Activated CD8-positive, alpha-beta memory T cell treated with anti-CD3 and anti-CD28 coated beads for 4 hours (primary cell): ENCODE measurements at places on chromosomes 4 and X.

GRCh38 chr4:109690690-109691410, 12.4 kb downstream of the CASP6 start:
- no peak for DNase-seq

DNA sequence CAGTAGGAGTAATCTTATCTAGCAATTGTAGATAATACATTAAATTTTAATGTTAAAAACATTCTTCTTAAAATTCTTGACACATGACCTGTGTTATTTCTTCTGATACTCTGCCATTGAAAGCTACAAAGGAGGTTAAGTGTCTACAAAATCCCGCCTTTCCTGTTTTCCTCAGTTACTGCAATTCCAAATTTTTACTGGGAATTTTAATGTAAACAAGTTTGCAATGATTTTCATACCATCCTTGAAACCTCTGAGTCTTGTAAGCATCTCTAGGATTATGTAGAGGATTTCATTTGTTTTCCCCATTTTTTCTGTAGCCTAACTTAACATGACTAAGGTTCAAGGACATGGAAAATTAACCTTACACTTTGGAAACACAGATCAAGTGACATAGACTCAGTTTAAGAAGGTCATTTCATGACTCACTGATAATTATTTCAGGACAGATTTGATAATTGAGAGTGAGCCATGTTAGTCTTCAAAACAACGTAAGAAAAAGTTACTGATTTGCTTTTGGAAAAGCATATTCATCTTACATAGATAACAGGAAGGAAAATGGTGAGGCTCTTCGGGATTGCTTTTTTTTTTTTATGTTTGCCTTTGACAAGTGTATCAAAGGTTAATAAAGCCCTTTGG, 39.6 kb upstream of the PDLIM5 start:
- no peak for DNase-seq

DNA sequence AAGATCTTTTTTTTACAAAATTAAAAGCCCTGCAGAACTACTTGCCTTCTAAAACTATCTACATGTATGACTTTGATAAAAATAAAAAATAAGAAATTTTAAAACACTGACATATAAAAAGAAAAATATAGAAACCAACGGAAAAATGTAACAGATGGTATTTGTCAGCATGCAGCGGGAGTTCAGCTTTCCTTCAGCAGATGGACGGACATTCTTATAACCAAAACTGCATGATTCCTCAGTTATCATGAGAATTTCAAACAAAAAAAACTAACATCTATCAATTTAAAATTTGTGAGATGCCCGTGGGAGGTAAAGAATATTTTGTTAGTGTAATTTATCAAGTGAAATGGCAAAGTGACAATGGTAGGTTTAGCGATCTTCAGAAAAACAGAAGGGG, 23.2 kb downstream of the RWDD4 start:
- no peak for DNase-seq

DNA sequence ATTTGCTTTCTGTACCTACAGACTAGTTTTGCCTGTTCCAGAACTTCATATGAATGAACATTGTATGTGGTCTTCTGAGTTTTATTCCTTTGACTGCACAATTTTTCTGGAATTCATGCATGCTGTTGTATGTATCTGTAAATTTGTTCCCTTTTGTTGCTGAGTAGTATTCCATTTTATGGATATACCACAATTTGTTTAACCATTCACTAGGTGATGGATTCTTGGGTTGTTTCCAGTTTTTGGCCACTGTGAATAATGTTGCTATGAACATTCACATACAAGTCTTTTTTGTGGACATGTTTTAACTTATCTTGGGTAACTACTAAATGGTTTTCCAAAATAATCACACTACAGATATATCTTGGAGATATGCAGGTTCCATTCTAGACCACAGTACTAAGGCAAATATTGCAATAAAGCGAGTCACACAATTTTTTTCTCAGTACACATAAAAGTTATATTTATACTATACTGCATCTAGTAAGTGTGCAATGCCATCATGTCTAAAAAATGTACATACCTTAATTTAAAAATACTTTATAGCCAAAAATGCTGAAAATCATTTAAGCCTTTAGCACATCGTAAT, 58.7 kb downstream of the TSPAN5 start:
- DNase-seq = no peak
